ENCODE measurements at places on chromosomes 2 and 18.

DNA sequence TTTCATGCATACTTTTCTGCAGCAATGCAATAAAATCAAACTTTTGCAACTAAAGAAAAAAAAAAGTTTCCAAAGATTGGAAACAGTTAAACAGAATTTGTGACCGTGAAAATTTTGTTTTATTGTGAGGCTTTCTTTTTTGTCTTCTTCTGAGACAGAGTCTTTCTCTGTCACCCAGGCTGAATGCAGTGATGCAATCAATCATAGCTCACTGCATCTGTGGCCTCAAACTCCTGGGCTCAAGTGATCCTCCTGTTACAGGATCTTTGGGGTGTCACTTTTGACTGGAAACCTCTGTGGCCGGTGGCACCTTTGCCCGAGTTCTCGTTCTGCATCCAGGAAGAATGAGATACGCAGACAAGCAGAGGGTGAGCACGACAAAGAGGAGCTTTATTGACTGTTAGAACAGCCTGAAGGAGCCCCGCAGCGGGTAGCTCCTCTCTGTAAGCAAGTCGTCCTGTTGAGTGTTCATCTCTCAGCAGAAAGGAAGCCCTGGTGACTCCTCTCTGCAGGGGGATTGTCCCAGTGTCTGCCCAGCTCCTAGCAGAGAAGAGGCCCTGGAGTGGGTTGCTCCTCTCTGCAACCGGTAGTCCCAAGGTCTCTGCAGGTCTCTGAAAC lies 16.9 kb upstream of the ILKAP start:
- ATAC-seq: no peak

DNA sequence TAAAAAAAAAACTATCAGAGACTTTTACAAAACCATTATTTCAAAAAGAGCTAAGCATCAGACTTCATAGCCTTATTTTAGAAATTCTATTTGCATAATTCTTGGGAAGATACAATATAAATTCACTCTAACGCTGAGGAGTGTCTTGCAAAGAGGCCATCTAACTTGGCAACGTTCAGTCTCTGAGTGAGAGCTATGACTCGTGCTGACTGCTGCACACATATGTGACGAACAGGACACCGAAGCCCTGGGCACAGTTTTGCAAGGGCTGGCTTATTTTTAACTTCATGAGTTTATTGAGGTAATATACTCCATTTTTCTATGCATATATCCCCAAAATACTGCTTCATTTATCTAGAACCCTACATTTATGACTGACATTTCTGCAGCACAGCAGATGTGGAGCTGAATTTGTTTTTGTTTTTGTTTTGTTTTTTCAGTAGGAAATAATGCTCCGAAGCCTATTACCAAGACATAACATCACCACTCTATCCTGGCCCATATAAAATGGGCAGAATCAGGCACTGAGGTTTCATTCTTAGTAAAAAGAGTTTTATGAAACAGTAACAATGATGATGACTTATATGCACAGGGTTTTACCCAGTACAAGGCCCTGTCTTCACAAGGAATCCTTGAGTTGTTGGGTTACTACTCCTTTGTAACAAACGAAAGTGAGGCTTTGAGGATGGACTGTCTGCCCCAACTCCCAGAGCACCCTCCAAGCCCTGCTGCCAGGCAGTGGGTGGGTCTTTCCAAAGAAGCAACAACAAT lies 68.3 kb downstream of the CRACDL start:
- peak; percentile 38 for ATAC-seq

DNA sequence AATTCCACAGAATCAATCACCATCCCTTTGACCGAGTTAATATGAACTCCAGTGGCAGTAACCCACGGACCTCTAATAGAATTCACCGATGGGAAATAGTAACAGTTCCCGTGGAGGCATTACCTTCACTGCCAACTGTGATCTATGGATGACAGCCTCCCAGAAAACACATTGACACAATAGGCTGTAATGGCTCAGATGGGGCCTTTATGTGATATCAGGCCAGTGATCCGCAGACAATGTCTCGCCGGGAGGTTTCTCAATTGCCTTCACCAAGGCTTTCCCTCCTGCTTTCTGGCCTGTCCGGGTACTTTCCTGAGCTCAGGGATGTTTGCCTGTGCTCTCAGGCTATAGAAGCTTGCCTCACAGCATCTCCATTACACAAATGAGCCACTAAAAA lies 34.4 kb upstream of the KLF7 start:
- ATAC-seq: no peak

DNA sequence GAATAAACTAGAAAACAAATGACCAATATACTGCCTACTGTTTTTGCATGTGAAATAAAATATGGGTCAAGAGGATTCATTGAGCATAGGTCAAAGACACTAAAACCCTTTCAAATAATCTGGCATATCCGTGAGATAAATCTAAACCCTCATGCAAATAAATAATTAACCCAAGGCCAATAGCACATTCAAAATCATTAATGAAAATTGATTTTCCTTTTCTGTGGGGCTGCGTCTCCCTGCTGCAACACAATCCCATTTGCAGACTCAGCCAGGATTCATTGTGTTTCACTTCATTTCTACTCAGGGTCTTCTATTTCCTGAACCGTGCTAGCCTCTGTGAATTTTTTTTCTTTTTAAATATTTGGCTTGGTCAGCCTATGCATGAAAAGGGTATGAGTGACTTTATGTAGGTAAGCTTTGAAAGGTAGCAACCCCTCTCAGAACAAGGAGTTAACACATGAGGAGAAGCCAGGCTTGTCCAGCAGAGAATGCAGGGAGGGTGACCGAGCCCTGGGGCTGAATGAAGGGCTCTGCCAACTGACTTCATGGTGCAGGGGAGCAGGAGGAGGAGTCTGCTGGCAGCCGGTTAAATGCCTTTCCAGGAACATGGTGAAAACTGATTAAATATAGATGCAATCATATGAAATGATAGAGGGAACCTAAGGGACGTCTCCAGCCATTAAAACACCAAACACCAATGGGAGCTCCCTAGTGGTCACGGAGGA lies 10.3 kb upstream of the CTAGE1 start:
- ATAC-seq: no peak

GRCh38 chr2:86598966-86599365 lies 24.7 kb downstream of the RNF103 start:
- ATAC-seq: no peak
